ENCODE measurements at places on chromosomes 7 and 10.
A peak's percentile ranks its signal among the peaks of the same experiment; 100 is the strongest.

- no peak for DNase-seq
Measured at GRCh38 chr7:142139597-142140400, 28.3 kb downstream of the MGAM2 start.

GRCh38 chr10:65571011-65571570 is 1354.7 kb upstream of the LRRTM3 start:
- no peak for DNase-seq

GRCh38 chr7:781186-781849 is 51.0 kb upstream of the SUN1 start:
- DNase-seq, result no peak

GRCh38 chr7:20338285-20338684 is 7.6 kb downstream of the ITGB8 start:
- no peak for DNase-seq

- no peak for DNase-seq
Measured at GRCh38 chr10:4983615-4984216, 19.9 kb downstream of the AKR1C2 start.

GRCh38 chr10:90977855-90978486 is 57.1 kb upstream of the ANKRD1 start:
- no peak for DNase-seq

- no peak for DNase-seq
Measured at GRCh38 chr10:7329219-7329618, 81.6 kb downstream of the SFMBT2 start.

DNA sequence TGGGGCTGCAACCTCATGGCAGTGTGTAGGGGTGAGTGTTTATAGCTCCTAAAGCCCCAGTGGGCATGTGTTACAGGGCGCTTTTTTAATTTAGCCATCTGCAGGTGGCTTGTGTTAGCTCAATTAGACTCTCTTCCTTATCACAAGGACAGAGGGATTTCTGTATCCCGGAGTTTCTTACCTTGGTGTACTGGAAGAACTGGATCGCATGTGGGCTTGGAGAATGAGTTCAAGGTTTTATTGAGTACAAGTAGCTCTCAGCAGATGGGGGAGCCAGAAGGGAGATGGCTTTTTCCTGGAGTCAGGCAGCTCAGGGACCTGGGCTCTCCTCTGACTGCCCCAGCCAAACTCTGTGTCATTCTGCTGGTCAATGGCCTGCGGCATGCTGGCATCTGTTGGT is 153.5 kb upstream of the C7orf33 start:
- DNase-seq, result no peak

DNA sequence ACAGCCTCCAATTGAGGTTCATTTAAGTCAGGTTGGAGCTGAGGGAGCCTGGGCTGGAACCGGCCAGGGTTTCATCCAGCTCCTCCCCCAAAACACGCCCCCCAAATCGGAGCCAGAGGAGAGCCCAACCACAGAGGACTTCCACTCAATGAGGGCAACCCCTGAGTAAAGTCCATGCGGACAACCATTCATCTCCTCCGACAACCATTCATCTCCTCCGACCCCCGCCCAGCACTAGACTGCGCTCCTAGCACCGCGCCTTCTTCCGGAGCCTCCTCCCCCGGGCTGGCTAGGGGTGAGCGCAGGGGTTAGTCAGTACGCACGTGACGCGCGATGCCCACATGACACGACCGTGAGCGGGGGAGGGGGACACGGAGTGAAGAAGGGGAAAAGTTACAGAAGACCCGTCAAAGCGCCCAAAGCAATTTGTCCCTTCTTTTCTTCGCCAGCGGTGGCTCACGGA is 1.4 kb downstream of the MAGI2 start:
- peak; percentile 55 for DNase-seq

DNA sequence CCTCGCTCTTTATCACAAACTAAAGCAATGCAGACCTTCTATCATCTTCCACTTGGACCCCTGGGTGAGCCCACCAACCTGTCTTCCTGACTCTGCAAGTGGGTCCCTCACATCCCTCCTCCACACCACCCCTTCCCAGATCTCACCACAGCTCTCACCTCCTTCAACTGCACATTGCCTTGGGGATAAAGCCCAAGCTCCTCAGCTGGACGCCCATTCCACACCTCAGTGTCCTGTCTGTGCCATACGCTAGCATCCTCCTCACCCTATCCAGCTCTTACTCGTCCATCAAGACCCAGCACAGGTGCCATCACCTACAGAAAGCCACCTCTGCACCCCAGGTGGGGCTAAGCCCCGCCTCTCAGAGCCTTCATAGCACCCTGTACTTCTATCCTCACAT is 141.0 kb upstream of the LANCL2 start:
- DNase-seq, result no peak

- peak; percentile 99 for DNase-seq
Measured at GRCh38 chr10:58157076-58157766, 110.5 kb downstream of the IPMK start.

- no peak for DNase-seq
Measured at GRCh38 chr10:79094412-79095175, 25.8 kb downstream of the ZMIZ1 start.

GRCh38 chr7:134778941-134779740 is at the start of gene CALD1:
Gene CALD1 (plus strand): TSS chr7:134779634. CDS start chr7:134867734, 88,100 bp downstream.
- DNase-seq, result peak; percentile 97

GRCh38 chr10:35503578-35503977 is 101.6 kb upstream of the GJD4 start:
- no peak for DNase-seq

GRCh38 chr7:106365252-106366005 is 80.6 kb upstream of the NAMPT start:
- DNase-seq, result no peak

GRCh38 chr10:119494236-119495020 is 48.1 kb downstream of the RGS10 start:
- no peak for DNase-seq

GRCh38 chr7:24143547-24143946 is 140.4 kb upstream of the NPY start:
- DNase-seq, result no peak

- DNase-seq, result no peak
Measured at GRCh38 chr7:25851332-25852210, 300.4 kb upstream of the NFE2L3 start.

GRCh38 chr7:157291404-157292080 is 45.3 kb upstream of the DNAJB6 start:
- DNase-seq, result no peak

- no peak for DNase-seq
Measured at GRCh38 chr7:150848111-150848510, 4.2 kb upstream of the AOC1 start.

- no peak for DNase-seq
Measured at GRCh38 chr10:21733710-21734109, 199.7 kb downstream of the MLLT10 start.

DNA sequence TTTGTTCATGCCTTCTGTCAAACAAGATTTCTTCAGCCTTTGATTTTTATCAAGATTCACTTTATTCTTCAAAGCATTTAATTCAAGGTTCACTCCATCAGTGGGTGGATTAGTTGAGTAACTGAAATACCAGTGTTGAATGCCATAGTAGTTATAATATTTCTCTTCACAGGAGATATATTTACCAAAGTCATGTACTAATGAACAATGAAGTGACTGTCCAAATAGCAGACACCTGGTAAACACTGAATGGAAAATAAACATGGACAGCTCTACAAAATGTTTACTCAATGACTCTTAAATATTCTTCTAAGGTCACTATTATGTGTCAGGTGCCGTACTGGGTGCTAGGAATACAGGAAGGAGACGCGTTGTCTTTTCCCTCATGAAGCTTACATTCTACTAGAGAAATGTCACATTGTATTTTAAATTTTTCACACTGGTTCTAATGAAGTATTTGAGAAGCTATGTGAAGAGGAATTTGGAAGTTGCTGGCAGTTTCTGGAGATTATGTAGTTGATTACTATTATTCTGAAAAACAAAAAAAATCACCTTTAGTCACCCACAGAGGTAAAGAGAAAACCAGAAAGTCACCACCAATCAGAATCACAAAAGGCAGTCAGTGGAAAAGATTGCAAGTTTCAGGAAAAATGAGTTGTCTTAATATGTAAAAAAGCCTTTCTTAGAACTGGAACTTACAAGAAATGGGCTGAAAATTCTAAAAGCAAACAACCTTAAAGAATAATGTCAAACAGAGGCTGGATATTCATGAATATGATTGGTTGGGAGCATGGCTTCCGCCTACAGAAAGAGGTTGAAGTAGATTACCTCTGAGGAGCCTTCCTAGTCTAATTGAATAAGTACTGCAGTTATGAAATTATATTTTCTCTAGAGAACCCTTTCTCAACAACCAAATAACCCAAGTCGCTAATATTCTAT is 84.5 kb downstream of the RTKN2 start:
- DNase-seq, result no peak

DNA sequence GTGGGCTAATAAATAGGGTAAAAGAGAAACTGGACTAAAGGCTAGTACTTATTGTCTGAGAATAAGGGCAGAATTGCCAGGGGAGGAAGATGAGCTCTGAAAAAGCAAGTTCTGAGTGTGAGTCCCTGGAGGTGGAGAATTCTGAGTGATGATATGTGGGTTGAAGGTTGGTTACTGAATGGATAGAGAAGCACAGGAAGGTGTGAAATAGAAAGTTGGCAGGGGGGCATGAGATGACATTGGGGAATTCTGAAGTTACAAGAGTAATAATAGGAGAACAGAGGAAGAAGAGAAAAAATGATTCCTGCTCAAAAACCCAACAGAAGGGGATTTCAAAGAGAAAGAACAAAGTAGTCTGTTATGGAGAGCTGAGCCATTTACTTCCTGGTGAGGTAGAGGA is 76.9 kb downstream of the PRKCQ start:
- DNase-seq, result no peak

DNA sequence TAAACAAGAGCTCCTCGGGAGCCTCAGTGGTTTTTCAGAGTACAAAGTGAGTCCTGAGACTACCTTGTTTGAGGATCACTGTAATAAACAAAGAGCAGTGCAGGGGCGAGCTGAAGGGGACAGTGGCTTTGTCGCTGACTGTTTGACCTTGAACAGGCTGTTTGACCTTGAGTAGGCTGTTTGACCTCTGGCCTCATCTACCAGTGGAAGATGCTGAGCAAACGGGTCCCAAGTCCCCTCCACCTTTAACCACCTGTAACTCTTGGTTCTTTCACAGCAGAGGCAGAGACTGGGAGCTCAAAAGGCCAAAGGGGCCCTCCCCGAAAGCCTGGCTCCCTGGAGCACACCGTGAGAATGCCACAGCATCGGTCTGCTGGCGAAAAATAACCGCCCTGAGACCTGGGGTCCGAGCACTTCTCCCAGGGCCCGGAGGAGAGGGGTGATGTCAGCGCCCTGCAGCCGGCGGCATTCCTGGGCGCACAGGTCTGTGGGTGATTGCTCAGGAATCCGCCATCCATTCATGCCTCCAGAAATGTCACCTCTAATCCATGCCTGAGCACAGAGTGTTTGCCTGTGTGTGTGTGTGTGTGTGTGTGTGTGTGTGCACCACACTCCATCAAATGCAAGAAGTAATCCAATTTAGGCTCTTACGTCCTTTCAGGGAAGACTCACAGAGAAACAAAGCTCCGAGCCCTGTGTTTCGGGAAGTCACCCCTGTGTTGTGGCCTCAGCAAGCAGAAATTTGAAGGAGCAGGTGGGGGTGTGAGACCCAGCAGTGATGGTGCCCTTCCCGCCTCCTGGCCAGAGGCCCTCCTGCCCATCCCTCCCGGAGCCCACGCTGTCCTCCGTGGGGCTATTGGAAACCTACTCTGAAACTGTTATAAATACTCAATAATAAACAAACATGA is 66.5 kb downstream of the ASB13 start:
- DNase-seq, result no peak

DNA sequence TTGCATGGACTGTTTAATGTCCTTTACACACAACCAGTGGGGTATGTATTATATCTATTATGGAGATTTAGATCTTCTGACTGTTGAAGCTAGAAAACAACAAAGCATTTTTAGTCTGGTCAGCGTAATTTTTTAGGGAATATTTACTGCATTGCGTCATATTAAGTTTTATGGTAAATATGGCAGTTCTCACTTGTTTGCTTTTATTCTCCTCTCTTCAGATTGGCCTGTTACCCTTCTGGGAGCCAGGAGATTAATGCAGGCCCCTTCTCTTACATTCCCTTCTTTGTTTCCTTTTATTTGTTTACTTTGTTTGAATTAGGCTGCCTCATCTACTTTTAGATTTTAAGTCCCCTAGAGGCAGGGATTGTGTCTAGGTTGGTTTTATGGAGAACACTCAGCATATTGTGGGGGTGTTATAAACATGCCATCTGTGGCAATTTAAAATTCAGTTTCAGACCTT is 13.8 kb downstream of the UBE2D1 start:
- DNase-seq, result no peak

- no peak for DNase-seq
Measured at GRCh38 chr7:36010656-36011587, 142.1 kb upstream of the EEPD1 start.

DNA sequence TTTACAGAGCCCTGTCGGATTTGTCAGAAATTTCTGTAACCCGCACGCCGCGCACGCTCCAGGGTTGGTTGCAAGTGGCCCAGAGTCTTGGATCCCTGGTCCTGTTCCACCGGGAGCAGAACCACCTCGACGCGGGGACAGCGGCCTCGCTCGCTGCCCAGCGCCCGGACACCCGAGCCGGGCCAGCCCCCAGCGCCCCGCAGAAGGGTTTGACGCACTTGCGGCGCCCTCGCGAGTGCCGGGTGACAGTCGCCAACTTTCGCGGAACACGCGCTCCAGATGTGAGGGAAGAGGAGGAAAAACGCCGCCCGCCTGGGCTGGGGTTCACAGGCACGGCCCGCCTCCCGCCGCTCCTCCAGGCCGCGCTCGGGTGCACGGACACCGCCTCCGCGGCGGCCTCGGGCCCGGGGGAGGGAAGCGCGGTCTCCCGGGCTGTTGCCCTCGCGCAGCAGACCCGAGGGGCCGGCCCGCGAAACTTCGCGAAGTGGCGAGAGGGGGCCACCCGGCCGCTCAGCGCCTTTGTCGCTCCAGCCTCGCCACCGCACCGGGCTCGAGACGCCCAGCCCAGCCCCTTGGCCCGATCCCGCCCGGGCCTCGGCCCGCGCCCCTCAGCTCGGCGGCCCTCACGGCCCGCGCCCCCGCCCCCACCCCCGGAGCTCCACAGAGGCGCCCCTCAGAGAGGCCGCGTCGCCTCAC is 514 bp downstream of the RNF216 start:
- no peak for DNase-seq

GRCh38 chr7:140003913-140004382 is 58.8 kb downstream of the PARP12 start:
- peak; percentile 17 for DNase-seq

DNA sequence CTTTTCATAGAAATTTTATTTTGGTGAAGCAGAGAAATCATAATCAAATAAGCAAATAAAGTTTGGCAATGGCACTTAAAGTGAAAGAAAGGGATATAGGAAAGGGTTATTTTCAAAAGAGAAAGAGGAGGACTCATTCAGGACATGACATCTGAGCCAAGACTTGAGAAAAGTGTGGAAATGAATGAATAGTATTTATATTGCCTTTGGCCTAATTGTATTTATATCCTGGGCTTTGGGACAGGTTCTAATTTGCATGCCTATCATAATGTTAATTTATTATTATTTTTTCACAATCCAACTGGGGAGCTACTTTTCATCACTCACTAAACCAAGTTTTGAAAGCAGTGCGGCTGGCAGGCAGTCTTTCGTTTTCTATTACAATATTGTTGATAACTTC is 376.8 kb downstream of the HGF start:
- DNase-seq, result no peak

GRCh38 chr7:120320218-120320961 is 47.4 kb downstream of the KCND2 start:
- DNase-seq, result no peak
